A375 (cell line): ENCODE measurements at places on chromosomes 1 and 21. TPM values are rescaled to one million over a fixed set of nuclear protein-coding genes. Genes with fewer than 3 reads are reported as not detected.

Gene FAM78B
- 7.1 and 8.3 TPM in 2 replicates for total RNA-seq

Gene TCHHL1
- total RNA-seq: not detected in 2 replicates

Gene ETV3L
- not detected in 2 replicates for total RNA-seq

Gene RBM15
- total RNA-seq: 62.0 and 62.6 TPM in 2 replicates

Gene MAD2L2
- total RNA-seq: 91.0 and 100 TPM in 2 replicates

Gene SAMD13
- 0.53 and 0.61 TPM in 2 replicates for total RNA-seq

Gene LCE3E
- not detected in 2 replicates for total RNA-seq

Gene PLA2G2F
- not detected in 2 replicates for total RNA-seq

Gene NBPF8
- total RNA-seq: 13.2 and 14.7 TPM in 2 replicates

Gene RYR2
- total RNA-seq: 8.0 and 9.2 TPM in 2 replicates

Gene RNF186
- not detected in 2 replicates for total RNA-seq

Gene SRGAP2
- 137 and 145 TPM in 2 replicates for total RNA-seq

Gene SAMD11
- total RNA-seq: 4.6 and 7.6 TPM in 2 replicates

Gene OLFML2B
- total RNA-seq: 0.16 and 0.34 TPM in 2 replicates

Gene GJA9
- not detected in 2 replicates for total RNA-seq

Gene LAMB3
- 14.7 and 24.7 TPM in 2 replicates for total RNA-seq

Gene C1orf116
- 0.04 and 0.13 TPM in 2 replicates for total RNA-seq

Gene ATF3
- total RNA-seq: 50.5 and 77.8 TPM in 2 replicates

Gene KCNJ10
- not detected in 2 replicates for total RNA-seq

Gene IRF6
- 0.03 and 0.04 TPM in 2 replicates for total RNA-seq
